Stimulated activated CD4-positive, alpha-beta T cell treated with anti-CD3 and anti-CD28 coated beads, Interleukin-12 subunit alpha, Interleukin-12 subunit beta, amount 100 ng/mL, for 48 hours (primary cell): ENCODE measurements at places on chromosomes 13 and 19.

GRCh38 chr19:13149628-13150186 is 468 bp downstream of the STX10 start:
- DNase-seq: no peak

- DNase-seq: no peak
These were observed 652.0 kb downstream of the LIG4 start for GRCh38 chr13:107563099-107563925.

GRCh38 chr13:83121896-83122295 is 760.4 kb downstream of the SLITRK1 start:
- DNase-seq: no peak

GRCh38 chr19:10789866-10790265 is 46.1 kb downstream of the TMED1 start:
- DNase-seq: no peak

- no peak for DNase-seq
These were observed 6.3 kb upstream of the FDX2 start for GRCh38 chr19:10321874-10322835.

DNA sequence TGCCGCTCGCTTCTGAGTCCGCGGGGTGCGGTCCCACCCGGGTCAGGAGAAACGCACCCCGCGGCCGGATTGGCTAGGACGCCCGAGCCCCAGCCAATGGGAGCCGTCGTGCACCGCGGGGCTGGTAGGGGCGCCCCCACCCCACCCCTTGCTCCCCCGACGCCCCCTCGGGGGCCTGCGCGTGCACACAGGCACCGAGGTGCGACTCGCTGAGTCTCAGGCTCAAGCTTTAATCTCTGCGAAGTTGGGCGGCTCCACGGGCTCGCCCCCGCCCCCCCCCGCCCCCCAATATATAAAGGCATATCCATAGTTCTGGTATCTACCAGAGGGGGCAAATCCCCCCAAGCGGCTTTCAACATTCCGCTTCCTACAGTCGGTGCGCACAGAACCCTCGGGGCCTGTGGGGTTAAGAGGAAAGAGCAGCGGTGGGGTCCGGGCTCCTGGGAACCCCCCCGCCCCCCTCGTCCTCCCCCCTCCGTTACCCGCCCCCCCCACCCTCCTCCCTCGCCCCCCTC is at the start of gene COX6B2:
Gene COX6B2 (minus strand): TSS at position 22 of the 515 bp plus-strand sequence. CDS start 198 bp downstream, outside the sequence.
- no peak for DNase-seq
